ENCODE measurements at places on chromosomes 1 and 21.

DNA sequence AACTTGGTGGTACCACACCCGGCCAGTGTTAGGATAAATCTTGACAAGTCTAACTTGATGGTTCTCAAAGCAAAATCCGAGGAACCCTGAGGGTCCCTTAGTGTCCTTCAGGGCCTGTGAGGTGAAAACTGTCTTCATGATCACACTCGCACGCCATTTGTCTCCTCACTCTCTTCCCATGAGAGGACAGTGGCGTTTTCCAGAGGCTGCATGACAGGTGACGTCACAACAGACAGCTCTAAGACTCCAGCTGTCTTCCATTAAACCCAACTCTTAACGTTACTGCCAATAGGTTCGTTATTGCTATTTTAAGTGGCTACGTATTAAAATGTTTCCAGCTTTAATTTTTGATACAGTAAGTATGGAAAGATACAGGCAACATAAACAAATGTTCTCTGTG is 13.8 kb downstream of the CFAP74 start:
- peak; percentile 81 for DNase-seq

- DNase-seq, result no peak
Measured at GRCh38 chr1:247218121-247218651, 37.7 kb upstream of the VN1R5 start.

- DNase-seq, result peak; percentile 40
Measured at GRCh38 chr1:173017792-173018191, 32.9 kb downstream of the TNFSF18 start.

DNA sequence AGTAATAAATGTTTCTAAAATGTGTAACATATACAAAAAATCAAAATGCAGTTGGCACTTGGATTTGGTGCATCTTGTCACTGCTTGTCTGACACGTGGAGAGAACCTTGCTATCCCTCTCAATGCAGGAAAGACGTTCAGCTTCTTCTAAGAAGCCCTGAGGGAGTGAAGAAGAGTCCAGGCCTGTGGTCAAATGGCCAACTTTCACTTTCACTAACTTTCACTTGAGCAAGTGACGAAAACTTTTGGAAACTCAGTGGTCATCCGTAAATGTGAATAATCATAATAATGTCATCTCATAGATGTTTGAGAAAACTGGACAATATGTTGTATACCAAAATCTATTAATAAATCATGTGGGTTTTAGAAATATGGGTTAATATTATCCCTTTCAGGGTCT is 61.9 kb downstream of the ERG start:
- no peak for DNase-seq

GRCh38 chr1:232456714-232457113 is 173.2 kb downstream of the SIPA1L2 start:
- DNase-seq, result no peak

DNA sequence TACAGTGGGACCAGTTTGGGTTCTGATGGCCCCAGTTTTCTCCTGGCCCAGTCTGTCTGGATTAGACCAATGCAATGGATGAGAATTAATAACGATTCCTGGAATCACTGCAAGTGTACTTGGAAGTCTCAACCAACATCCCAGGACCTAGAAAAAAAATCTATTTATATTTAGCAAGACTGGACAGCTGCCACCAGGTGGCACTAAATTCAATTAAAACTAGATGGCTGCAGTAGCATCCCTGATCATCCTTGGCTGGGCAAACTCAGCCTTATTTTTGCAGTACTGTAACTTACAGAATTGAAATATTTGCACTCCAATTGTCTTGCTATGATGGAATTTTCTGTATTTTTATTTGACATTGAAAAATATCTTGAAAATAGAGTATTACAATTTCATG is 165.7 kb downstream of the NCAM2 start:
- DNase-seq, result peak; percentile 80

DNA sequence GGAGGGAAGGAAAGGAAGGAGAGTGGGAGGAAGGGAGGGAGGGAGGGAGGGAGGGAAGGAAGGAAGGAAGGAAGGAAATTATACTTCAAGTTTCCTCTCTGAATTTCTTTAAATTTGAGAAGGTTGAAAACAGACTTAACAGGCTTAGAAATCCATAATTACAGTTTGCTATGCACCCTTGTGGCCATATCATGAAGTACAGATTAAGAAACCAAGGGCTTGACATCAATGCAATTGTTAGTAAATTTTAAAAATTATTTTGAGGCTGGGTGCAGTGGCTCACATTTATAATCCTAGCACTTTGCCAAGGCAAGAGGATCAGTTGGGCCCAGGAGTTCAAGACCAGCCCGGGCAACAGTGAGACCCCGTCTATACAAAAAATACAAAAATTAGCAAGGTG is 14.4 kb downstream of the ANP32E start:
- no peak for DNase-seq

DNA sequence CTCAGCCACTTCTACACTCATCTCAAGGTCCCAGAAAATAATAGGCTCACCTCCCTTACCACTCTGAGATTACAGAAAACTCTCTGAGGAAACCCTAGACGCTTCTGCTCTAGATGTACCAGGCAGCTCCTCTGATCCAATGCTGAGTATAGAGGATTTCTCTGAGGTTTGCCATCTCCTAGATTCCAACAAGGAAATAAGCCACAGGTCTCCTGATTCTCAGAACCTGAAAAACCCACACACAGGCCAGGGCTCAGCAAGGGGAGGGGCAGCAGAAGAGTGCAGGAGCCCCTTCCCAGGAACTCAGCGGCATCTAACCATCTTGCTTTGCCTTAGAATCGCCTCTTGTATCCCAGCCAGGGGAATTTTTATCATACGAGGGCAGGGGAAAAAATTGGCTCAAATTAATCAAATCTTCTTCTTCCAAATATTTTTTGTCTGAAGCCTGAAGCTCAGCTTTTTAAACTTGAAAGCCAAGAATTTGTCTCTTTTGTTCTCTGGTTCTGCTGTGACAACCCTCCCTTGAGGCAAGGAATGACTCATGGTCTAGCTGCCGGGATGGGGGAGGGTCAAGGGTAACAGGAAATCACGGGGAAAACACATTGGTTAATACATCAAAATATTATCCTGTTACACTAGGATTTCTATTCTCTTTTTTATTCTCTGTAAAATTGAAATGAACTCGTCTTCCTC is 30.8 kb downstream of the GORAB start:
- peak; percentile 91 for DNase-seq

DNA sequence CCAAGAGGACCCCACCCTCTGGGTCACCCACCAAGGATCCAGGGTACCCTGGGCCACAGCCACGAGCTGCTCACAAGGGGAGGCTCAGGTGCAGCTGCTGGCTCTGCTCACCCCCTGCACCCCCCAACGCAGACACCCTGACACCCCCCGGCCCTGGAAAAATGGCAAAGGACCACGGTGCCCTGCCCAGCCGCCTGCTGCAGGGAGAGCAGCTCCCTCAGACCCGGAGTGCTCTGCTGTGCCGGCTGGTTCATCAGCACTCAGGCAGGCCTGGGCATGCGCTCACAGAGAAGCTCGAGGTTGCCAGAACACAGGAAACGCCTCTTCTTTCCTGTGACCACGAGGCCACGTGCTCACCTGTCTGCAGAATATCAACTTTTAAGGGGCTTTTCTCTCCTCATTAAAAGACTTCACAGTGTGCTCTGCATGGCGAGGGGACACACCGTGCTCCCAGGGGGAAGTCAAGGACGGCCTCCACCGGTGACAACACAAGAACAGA is 4.3 kb upstream of the C1QTNF12 start:
- DNase-seq, result no peak

DNA sequence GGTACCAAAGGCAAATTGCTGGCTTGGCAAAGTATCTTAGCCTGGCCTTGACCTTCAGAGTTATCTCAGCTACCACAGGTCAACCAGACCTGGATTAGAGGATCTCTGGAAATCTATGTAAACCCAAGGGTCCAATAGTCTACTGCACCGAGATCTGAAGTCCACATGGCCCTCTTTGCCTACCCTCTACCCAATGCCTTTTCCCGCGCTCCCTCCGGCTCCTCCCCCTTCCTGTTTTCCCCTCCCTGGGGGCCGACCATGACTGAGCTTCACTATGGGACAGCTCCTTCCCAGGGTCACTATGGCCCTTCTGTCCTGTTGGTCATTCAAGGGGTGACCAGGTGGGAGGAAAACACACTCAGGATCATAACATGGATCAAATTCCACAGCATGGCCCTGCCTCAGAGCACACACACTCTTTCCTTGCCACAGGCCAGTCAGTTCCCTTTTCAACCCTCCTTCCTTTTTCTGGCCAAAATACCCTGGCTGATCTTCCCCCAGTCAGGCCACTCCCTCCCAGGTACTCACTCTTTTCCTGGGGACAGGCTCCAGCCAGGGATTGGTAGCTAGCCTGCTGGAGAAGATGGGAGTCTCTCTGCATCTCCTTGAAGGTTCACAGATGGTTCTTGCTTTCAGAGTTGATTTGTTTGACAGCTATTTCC is 19.1 kb upstream of the TMEM183A start:
- no peak for DNase-seq

- DNase-seq, result no peak
Measured at GRCh38 chr21:31346256-31346821, 2.3 kb upstream of the TIAM1 start.

- peak; percentile 29 for DNase-seq
Measured at GRCh38 chr1:22275626-22276395, 132.9 kb upstream of the WNT4 start.

GRCh38 chr1:9907441-9907840 is 2.6 kb downstream of the CTNNBIP1 start:
- no peak for DNase-seq

GRCh38 chr21:27649323-27649722 is 682.4 kb upstream of the ADAMTS5 start:
- peak; percentile 40 for DNase-seq

DNA sequence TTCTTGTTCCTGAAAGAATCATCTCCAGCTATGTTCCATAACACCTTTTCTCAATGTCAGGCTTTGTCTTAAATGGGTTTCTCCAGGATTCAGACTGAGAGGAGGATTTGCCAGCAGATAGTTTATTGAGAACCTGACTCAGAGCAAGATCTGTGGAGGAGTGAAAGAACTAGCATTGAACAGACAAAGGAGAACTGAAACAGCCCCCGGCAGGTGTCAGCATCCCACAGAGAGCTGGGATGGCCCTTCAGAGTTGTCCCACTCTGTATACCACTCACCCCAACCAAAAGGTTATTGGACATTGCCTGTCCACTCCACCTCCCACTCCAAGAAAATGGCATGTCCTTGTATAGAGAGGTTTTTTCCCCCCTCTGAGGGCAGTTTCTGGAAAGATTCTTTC is 270.7 kb downstream of the PAPPA2 start:
- DNase-seq, result no peak

- peak; percentile 87 for DNase-seq
Measured at GRCh38 chr1:161013488-161014230, 7.3 kb downstream of the F11R start.

DNA sequence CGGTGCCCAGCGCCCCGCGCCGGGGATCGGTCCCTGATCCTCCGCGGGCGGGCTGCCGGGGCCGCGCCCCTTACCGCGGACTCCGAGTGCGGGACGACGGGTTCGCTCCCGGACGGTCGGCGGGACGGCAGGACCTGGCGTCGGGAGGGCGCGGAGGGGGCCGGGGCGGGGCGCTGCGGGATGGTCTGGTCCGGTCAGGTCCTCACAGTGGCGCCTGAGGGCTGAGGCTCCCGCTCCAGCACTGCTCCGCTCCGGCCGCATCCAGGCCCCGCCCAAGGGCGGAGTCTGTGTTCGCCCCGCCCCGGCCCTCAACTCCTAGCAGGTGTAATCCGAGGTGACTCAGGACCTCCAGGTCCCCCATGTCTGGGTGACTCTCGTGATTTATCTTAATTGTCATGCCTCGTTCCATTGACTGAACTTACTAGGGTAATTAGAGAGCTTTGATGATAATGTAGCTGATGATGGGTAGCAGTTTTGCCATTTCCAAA is at the start of gene RAB3B:
Gene RAB3B (minus strand): TSS at position 223 of the 488 bp plus-strand sequence. CDS start 13,583 bp downstream, outside the sequence.
- peak; percentile 31 for DNase-seq

DNA sequence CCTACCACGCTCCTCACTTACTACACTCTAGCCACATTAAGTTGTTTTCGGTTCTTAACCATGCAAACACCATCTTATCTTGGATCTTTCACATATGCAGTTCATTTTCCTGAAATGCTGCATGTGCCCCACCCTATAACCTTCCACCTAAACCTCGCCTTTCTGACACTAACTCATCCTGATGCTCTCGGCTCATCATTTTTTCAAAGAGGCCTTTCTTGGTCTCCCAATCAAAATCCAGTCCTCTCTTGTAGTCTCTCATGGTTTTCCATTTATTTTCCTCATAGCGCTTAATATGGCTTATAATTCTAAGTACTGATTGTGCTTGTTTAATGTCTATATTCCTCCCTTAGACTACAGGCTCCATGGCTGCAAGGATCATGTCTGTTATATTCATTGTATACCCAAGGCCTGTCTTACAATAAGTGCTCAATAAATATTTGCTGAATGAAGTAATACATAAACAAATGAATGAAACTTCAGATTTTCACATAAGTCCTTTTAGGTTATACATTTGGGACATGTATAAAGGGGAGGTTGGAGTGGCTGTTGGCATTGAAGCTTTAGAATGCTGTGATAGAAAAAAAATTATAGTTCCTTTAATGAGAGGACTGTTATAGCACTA is 79.2 kb upstream of the CDC42BPA start:
- no peak for DNase-seq

DNA sequence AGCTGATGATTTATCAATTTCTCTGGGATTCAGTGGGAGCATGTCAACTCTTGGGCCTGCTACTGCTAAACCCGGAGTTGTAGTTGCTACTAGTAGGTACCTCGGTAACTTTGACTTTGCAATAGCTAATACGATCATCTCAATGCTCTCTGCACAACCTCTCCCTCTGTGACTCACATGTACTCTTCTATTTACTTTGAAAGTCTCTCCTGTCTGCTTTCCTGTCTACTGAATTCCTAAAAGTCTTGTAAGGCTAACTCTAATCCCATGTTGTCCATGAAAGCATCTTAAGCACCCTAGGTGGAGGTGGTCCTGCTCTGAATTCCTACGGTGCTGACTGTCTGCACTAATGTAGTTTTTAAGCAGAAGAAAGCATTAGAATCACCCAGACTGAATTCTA is 29.3 kb downstream of the SLC9C2 start:
- DNase-seq, result no peak

- DNase-seq, result no peak
Measured at GRCh38 chr1:53971718-53972117, 25.6 kb downstream of the LRRC42 start.

DNA sequence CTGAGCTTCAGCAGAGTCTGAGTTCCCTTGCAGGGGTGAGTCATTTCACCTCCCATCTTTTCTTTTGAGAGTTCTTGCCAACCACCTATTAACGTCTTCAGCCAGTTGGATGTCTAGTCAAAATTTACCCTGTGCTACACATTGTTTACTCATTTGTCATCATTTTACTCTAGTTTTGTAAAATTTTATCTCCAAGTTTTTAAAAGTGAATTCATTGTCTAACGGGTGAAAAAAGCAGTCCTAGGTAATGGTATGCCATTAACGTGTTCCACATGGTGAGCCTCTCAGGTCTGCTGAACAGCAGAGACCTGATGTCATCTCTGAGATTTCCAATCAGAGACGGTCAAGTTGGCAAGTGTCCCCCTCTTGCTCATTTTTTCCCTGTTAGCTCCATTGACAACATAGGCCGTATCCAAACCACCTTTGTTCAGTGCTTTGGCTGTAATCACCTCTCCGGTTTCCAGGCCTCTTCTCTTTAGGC is 85.4 kb downstream of the TBX15 start:
- peak; percentile 92 for DNase-seq

GRCh38 chr1:172515927-172516326 is 17.0 kb upstream of the SUCO start:
- peak; percentile 68 for DNase-seq

- no peak for DNase-seq
Measured at GRCh38 chr1:58573705-58574591, 3.1 kb downstream of the TACSTD2 start.
